ENCODE measurements at places on chromosomes 13 and 19.

GRCh38 chr13:37198629-37199028 is 93.2 kb upstream of the CSNK1A1L start:
- DNase-seq: no peak

- no peak for DNase-seq
Observed at GRCh38 chr13:105643966-105644365, 891.5 kb downstream of the EFNB2 start.

DNA sequence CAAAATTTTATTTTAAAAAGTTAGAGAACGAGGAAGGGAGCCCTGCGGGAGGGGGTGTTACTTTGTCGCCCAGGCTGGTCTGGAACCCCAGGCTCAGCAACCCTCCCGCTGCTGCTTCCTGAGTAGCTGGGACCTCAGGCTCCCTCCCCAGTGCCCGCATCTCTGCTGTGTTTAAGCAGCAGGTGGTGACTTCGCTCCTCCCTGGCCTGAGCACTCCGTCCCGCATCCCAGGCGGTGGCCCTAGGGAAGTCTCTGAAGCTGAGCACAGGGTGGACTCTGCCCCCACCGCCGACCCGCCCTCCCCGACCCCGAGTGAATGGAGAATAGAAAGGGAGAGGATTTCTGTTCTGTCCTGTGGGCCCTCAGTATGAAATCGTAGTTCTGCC is 30.5 kb downstream of the ZNF701 start:
- DNase-seq: no peak

DNA sequence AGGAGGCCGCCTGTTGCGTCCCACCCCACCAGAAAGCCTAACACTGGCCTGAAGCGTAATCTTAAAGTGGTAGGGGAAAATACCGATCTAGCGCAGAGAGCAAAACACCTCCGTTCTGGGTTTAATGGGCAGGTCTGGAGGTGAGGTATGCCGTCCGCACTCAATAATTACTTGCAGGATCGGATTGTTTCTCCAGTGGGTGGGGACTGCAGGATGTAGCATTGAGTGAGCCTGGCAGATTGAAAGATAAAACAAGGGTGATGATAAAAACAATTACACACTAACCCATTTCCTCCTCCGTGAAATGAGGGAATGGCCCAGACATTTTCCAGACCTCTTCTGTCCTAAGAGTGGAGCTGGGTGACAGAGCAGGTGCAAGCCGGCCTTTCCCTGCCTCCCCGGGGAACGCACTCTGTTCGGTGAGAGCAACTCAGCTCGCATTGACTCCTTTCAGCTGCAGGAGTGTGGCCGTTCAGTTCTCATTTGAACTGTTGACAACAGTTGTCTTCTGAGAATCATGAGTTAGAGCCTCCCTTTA is 110.2 kb upstream of the DOCK9 start:
- peak; percentile 30 for DNase-seq

GRCh38 chr19:52270266-52270885 is 989 bp downstream of the ZNF766 start:
- no peak for DNase-seq

DNA sequence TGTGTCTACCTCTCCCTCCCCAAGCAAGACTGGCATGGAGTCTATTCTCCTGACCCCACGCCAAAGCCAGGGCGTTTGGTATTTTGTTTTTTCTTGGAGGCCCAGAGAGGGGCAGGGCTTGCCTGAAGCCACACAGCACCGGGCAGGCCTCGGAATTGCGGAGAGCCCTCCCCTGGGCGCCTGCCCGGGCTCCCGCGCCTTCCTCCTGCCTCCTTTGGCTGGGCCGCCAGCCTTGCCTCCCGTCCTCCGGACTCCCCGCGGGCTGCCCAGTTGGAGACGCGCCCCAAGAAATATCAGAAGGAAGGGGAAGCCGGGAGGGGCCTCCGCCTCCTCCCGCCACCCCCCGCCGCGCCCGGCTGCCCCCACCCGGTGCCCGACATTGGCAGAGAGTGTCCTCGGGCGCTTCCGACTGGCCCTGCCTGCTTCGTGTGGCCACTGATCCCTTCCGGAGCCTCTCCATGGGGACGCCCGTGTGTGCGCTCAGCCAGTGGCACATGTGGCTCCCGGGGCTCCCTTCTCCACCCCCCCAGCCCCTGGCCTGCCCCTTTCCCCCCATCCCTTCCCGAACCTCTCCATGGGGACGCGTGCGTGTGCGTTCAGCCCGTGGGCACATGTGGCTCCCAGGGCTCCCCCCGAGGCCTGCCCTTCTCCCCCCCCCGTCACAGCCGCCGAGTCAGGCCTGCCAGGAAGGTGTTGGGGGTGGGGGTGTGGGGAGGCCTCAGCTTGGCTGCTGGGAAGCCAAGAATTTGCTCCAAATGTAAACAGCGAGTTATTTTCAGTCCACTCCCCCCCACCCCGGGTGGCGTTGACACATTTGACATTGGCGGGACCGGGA is 37.3 kb downstream of the NFIC start:
- peak; percentile 56 for DNase-seq

DNA sequence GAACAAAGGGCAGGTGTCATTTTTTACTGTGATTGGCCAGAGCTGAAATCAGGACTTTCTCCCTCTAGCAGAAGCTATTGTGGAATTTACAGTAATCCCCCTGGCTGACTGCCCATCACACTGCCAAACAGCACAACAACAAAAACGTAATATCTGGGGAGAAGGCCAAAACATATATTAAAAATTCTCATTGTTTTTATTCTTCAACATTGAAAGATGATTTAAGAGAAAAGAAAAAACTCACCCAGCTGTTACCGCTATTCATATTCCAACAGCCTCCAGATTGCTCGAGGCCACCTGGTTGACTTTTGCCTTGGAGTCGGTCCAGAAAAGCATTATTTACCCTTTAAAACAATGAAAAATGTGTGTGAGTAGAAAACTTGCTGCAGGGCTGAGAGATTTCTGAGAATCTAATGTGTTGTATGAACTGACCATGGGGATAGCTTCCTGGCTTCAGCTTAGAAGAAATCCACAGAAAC is 97.2 kb downstream of the EPSTI1 start:
- DNase-seq: peak; percentile 91

GRCh38 chr13:113791761-113792160 is 32.7 kb downstream of the TMEM255B start:
- DNase-seq: no peak

GRCh38 chr13:44667943-44668342 is 91.8 kb upstream of the TSC22D1 start:
- DNase-seq: no peak

- no peak for DNase-seq
Observed at GRCh38 chr19:4297901-4298809, 4.0 kb downstream of the TMIGD2 start.

DNA sequence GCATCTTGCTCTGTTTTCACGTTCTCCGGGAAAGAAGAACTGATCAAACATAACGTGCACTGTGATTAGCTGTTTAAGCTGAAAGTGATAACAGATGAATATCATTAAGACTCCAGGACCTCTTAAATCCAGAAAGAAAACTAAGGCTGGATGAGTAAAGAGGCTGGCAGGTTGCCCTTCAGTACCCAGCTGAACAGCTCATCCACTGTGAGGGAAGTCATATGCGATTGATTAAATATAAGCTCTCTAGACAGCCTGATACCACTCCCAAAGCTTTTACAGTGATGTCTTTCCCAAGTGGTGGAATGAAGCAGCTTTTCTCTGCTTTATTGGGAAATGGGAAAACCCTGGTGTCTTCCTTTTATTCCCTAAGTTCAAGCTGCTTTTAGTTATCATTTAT is 116.9 kb downstream of the EFNB2 start:
- no peak for DNase-seq

DNA sequence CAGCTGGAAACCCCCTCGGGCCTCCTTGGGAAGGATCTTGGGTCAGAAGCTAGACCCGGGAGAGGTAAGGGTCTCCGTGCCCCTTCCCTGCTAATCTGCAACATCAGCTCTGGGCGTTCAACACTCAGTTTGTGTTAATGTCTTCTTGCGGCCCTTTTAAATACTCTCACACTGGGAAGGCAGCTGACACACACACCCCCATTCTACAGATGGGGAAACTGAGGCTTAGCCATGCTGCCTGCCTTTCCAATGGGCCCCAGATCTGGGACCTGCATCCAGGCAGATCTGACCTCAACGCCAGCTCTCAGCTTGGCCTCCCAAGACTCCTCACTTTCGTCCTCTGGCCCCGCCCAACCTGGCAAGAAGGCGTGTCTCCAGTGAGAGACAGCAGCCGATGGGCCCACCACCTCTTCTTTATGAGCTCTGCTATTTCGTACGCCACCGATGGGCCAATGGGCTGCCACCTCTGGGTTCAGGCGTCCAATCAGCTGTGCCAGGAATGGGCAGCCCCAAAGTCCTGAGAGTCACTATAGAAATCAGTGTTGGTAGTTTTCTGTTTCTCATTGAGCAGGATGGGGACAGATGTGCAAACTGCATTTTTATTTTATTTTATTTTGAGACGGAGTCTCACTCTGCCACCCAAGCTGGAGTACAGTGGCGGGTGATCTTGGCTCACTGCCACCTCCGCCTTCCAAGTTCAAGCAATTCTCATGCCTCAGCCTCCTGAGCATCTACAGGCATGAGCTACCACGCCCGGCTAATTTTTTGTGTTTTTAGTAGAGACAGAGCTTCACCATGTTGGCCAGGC is 43.8 kb downstream of the DNM2 start:
- DNase-seq: no peak

DNA sequence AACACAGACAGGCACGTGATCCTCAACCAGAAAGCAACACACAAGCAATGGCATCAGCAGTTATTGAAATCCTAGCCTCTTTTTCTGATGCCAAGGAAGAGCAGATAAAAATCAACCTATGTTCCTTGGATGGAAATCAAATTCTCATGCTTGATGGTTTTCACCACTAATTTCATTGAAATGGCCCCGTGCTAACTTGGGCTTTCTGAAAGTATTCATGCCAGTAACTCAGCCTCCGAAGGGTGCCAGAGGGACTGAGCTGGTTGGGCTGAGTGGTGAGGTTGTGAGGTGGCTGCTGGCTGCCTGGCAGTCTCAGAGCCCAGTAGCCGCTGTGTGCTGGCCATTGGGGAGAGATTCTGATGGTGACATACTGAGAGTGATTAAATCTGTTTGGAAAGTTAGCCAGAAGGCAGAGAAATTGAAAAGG is 309.3 kb downstream of the DCT start:
- DNase-seq: no peak

GRCh38 chr19:13866463-13867046 is 10.4 kb upstream of the NANOS3 start:
- no peak for DNase-seq

GRCh38 chr19:5024282-5024681 is 55.4 kb downstream of the KDM4B start:
- no peak for DNase-seq

GRCh38 chr19:14107581-14108461 is 9.7 kb downstream of the PRKACA start:
- no peak for DNase-seq

DNA sequence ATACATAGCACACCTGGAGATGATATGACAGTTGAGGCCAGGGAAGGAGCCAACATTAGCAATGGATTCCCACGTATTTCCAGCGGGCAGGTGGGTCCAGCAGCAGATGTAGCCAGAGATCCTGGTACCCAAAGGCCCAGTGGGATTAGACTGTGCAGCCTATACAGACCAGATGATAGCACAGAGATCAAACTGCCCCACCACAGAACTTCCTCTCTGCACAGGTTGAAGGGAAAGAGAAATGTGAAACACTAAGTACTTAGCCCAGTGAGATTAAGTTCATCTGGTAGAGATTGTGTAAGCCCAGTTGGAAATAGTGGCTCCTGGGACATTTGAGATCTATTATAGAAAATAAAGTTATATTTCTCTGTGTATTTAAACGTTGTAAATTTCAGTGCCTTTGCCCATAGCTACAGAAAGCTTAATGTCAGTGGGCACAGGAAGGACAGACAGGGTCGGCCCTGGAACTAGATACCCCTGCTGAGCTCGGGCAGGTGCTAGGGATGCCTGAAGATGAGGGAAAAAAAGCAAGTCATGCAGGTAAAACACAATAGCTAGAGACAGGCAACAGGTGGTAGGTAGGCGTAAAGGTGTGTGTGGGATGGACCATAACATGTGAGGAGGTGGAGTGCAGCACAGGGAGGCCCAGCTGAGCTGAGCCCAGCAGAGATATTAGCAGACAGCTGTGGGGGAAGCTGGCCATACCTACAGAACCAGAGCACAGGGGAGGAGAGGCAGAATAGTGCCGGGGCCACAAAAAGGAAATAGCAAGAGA is 27.3 kb upstream of the SPATA13 start:
- no peak for DNase-seq

DNA sequence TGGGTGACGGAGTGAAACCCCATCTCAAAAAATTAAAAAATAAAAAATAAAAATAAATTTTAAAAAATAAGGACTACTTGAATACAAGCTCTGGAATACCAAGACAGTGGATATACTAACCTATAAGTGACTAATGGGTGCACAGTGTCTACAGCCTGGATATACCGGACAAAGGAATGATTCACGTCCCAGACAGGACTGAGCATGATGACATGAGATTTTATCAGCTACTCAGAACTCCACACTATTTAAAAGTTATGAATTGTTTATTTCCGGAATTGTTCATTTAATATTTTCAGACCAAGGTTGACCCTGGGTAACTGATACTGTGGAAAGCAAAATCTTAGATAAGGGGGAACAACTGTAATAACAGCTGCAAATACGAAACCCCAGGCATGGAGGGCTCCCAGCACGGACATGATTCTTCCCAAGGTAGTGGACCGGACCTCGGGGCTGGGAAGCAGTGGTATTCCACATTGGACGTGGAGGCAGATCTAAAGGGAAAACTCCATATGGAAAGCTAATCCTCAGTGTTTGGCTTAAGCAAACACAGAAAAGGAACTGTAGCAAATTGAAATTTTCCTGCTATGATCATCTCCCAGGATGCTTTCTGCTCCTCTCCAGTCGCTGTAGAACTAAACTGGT is 102.6 kb upstream of the TSHZ3 start:
- no peak for DNase-seq

GRCh38 chr13:114079601-114080536 is 52.6 kb downstream of the RASA3 start:
- DNase-seq: no peak

DNA sequence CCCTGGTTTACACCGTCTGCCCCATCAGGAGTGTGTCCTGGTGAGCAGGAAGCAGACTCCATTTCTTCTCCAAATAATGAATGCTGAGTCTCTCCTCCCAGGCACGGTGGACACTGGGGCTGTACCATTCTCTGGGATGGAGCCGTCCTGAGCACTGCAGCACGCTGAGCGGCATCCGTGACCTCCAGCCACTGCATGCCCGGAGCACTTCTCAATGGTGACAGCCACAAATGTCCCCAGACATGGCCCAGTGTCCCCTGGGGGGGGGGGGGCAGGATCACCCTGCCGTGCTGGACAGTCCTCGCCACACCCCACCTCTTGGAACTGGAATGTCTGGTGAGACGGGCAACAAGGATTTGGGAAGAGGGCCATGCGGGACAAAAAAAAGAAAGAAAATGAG is 37.4 kb downstream of the GNG7 start:
- no peak for DNase-seq
